AG10803 (cell line): ENCODE measurements at places on chromosomes 3 and 15.

- DNase-seq = peak; percentile 57
Observed at GRCh38 chr3:197801891-197802778, 11.1 kb downstream of the LRCH3 start.

- peak; percentile 40 for DNase-seq
Observed at GRCh38 chr3:65685621-65686235, 353.0 kb downstream of the MAGI1 start.

DNA sequence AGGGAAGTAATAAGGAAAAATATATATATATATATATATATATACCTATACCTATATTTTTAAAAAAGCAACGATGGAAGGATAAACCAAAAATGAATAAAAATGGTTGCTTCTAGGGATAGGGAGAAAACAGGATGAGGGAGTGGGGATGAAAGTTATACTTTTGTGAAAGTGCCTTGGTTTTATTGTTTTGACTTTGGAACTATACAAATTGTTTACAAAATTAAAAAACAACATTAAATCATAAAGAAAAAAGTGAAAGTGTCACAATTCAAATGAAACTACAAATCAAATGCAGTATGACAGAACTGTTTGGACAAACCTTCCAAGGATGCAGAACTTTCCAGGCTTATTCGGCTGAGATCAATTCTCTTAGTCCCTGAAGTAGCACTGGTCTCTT lies 54.4 kb downstream of the SLC24A1 start:
- no peak for DNase-seq

GRCh38 chr15:25891081-25891480 lies 28.0 kb upstream of the ATP10A start:
- no peak for DNase-seq

- peak; percentile 15 for DNase-seq
Observed at GRCh38 chr15:90174140-90174875, 26.8 kb upstream of the SEMA4B start.

DNA sequence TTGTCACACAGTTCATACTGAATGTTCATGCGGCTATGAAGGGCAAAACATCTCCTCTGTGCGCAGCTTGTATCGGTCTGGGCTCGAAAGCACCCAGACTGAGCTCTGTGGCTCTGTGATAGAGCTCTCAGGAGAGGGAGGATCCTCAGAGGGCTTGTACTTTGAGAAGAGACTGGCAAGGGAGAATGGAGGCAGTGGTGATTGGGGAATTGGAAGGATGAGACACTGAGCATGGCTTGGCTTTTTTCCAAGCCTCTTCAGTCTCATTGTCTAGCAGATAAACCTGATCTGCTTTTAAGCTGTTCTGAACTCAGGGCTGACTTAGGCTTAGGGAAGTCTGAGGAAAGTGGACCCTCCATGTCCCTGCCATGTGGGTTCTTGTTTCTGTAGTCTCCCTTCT lies 43.0 kb downstream of the RAD54L2 start:
- DNase-seq = peak; percentile 18

- DNase-seq = peak; percentile 88
Observed at GRCh38 chr3:172658344-172659245, 52.3 kb downstream of the NCEH1 start.

DNA sequence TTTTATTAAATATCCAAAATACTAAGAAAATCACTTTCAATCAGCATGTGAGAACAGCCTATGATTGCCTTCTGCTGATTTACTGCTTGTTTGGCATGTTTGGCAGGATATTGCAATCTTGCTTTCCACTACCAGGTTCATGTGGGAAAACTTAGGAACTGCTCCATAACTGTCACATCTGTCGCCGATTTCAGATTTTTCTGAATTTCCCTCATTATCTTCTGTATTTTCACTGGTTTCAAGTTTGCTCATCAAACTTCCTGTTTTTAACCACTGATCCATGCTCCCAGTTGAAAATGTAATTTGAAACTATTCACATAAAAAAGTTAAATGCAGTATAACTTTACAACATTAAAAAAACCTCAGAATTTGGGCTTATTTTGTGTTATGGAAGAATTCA lies 93.0 kb downstream of the NFKBIZ start:
- DNase-seq = peak; percentile 48

DNA sequence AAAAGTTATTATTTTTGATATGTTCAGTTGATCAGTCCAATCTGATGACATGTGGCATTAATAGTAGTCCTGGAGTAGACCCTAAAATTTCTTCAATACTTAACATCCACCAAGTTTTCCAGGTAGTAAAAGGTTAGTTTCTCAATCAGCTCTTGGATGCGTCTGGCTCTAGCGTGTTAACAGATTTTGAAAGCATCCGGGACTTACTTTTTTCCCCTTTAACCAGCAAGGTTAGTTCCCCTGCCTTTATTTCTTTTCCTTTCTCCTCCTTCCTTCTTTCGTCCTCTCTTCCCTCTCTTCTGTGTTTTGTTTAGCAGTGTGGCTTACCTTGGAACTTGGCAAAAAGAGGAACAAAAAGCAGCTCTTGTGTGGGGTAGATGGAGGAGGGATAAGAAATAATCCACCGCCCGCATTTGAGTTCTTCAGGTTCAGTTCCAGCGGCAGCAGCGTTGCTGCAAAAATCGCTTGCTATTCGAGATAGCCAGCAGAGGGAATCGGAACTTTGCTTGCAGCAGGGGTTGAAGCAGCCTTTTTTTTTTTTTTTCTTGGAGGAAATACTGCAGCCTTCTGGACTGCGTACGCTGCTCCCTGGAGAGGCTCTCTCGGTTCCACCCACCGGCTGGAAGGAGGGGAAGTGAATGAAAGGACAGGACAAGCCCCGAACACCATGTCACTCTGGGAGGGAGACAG lies at the start of gene RBMS3:
RBMS3 (plus strand) TSS at position 668 of the 690 bp plus-strand sequence.
- peak; percentile 98 for DNase-seq
